Left hindlimb (tissue), 1 donor: ENCODE measurements at places on chromosomes 7 and 10.

DNA sequence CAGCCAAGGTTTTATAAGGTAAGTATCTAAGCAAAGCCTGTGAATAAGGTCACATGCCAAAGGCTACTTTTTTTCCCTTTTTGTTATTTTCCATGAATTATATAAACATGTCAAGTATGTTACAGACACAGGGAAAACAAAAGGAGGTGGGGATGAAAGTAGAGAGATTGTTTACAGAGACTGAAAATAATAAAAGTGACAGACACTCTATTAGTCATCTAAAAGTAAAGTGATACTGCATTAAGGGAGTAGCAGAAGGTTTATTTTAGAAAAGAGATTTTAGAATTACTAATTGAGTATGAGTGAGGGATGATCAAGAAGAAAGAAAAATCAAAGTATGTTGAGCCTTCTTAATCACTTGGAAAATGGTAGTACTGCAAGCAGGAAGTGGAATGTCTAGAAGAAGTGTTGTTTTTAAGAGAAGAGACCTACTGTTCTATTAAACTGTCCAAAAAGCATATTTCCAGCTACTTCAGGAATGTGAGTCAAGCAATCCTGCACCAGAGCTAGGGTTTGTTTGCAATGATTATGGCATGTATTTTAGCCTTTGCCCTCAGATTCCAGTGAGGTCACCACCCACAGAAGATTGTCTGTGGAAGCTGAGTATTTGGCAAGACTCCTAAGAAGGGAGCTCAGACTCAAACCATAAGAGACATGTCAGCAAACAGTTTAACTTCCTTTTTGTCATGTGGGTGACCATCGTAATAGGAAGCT is 177.9 kb upstream of the PLXDC2 start:
- peak; percentile 37 for DNase-seq

DNA sequence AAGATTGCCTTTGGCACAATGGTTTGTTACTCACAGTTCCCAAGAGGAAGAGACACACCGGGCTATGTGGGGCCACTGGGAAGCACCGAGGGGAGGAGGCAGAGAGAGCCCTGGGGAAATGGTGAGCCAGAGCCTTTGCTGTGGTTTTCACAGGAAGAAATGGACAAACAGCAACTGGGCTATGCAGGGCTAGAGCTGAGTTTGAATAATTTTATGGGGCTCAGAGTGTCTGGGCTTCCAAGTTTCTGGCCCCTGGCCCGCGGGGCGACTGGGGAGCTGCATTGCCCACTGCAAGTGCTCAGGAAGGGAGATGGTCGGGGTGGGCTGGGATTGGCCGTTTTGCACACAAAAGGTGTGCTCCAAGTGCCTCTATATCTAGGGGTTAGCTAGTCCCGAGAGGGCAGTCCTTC is 92.6 kb downstream of the CHST15 start:
- DNase-seq: peak; percentile 29

DNA sequence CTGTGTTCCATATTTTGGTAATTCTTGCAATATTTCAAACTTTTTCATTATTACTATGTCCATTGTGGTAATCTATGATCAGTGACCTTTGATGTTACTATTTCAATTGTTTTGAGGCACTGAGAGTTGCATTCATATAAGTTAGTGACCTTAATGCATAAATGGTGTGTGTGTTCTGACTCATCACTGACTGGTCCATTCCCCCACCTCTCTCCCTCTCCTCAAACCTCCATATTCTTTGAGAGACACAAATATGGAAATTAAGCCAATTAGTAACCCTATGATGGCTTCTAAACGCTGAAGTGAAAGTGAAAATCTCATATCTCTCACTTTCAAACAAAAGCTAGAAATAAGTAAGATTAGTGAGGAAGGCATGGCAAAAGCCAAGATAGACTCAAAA is 739.6 kb downstream of the CCSER2 start:
- DNase-seq: no peak

GRCh38 chr10:79180414-79181221 is 111.9 kb downstream of the ZMIZ1 start:
- DNase-seq: peak; percentile 26

DNA sequence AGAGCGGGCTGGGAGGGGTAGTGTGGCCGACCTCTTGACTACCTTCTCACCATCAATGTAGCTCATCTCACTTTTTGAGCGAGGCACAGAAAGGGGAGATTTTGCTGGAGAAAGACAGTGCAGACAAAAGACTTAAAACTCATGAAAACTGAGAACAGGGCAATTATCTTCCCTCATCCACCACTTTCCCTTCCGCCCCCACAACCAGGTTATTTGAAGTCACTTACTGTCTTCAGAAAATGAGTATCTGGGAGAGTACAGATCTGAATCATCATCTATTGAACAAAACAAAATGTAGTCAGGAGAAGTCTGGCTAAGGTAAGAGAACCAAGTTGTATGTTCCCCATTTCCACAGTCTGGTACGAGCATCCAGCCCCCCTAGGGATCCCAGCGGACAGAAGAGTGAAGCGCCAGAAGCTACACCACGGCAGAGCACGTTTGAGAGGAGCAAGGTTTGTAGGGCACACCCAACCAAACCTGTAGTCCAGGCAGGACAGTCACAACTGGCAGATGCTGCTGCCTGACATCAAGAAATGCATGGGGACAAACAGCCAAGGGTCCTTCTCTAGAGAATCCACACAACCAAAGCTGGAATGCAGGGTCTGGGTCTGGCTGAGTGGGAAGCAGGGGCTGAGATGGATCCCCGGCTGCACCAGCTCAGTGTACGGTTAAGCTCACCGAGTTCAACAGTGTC is 93.4 kb upstream of the PDLIM1 start:
- no peak for DNase-seq

GRCh38 chr7:31192986-31193385 is 140.9 kb downstream of the ADCYAP1R1 start:
- peak; percentile 68 for DNase-seq

DNA sequence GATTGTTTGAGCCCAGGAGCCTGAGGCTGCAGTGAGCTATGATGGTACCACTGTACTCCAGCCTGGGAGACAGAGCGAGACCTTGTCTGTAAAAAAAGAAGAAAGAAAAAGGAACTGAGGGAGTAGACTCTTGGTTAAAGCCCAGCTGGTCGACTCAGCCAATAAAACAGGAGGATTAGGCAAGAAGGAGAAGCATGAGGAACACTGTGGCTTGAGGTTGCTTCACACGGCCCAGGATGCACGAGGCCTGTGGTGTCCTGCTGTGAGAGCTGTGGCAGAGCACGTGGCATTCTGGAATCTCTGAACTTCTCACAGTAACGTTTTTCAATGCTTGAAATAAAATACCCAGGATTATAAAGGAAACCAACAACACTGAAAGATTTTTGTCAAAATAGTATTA is 93.3 kb downstream of the CUL2 start:
- no peak for DNase-seq

DNA sequence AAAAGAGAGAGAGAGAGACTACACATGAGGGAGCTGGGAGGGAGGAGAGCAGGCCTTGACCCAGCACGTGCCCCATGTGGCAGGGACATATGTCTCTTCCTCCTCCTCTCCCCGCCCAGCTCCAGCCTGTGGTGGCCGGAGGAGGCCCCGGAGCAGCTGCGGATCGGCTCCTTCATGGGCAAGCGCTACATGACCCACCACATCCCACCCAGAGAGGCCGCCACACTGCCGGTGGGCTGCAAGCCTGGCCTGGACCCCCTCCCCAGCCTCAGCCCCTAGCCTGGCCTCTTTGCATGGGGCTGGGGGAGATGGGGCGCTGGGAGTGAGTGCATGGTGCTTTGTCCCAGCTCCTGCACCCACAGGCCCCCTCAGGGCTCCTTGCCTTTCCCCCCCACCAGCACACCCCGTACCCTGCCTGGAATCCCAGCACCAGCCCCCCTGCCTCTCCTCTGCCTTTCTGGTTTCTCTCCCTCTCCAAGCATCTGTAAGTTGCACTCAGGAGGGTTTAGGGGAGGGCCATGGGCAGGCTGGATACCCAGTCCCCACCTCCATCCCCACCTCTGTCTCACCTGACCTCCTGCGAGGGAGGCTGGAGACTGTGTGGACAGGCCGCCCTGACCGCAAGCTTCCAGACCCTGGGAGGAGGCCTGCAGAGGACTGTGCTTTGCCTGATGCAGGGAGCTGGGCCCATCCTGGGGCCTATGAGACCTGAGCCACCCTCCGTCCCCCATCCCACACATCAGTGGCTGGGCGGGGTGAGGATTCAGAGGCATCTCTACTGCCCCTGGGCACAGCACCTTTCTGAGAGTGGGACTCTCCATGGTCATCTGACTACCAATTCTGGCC is 4.8 kb downstream of the UPK3B start:
- DNase-seq: no peak

DNA sequence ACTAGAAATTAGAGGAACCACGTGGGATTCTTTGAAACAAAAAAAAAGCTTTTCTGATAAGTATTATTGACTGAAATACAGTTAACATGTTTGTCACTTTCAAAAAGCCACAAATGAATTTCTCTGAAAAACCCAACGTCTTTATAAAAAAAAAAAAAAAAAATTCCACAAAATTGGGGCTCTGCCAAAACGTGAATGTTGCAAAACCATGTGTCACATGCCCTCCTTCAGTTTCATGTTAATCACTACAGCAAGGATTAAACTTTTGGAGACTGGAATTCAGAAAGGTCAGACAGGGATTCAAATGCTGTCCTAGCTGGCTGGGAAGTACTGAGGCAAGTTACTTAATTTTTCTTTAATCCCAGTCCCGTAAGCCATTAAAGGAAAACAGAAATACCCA is 278.0 kb upstream of the KLF14 start:
- no peak for DNase-seq

GRCh38 chr10:115963848-115964247 is 309.2 kb downstream of the GFRA1 start:
- DNase-seq: no peak

- no peak for DNase-seq
Observed at GRCh38 chr7:80054356-80054755, 80.3 kb upstream of the GNAI1 start.

DNA sequence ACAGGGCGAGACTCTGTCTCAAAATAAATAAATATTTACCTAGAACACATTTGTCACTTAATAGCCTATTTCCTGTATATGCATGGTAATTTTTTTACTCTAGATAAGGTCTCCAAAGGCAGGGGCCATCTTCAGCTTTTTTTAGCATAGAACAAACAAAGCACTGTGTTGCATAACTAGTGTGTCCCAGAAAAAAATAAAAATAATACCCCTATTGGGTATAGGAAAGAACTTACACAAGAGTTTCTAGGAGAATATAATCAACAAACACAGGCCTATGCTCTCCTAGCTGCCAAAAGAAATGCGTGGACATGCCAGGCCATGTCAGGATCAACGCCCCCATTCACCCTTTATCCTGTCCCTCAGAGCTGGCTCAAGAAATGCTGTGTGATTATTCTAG is 103.6 kb downstream of the PARD3 start:
- no peak for DNase-seq

- no peak for DNase-seq
Observed at GRCh38 chr10:25849988-25850387, 84.0 kb upstream of the MYO3A start.

DNA sequence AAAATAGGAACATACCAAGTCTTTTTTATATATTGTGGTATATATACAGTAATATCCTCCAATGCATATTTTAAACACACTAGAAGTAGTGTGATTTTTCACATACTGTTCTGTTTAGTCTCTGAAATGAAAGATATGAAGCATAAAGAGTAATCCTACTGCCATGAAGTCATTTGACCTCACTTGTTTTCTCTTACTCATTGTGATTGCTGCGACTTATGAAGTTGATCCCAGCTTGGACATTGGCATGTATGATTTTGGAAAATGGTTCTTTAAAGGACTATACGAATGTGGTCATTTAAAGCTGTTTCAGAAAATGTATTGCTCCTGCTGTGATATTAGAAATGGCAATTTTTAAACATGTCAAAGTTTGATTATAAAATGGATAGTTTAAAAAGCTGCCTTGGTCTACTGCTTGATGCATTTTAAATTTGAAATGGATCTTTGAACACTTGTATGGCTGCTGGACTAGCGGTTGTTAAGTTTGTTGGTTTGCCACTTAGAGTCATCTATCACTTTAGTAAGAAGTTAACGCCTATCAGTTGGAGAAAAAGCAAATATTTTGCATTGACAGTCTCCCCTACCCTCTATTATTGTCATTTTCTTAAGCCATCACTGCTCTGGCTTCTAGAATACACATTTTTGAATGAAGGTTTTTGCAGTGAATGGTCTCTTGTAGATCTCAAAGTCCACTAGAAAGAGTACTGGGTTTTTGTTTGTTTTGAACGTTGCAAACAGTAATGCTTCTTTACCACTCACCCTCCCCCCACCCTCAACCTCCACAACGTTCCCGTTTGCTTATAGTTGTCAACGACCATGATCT is 881 bp upstream of the PCGF5 start:
- no peak for DNase-seq

DNA sequence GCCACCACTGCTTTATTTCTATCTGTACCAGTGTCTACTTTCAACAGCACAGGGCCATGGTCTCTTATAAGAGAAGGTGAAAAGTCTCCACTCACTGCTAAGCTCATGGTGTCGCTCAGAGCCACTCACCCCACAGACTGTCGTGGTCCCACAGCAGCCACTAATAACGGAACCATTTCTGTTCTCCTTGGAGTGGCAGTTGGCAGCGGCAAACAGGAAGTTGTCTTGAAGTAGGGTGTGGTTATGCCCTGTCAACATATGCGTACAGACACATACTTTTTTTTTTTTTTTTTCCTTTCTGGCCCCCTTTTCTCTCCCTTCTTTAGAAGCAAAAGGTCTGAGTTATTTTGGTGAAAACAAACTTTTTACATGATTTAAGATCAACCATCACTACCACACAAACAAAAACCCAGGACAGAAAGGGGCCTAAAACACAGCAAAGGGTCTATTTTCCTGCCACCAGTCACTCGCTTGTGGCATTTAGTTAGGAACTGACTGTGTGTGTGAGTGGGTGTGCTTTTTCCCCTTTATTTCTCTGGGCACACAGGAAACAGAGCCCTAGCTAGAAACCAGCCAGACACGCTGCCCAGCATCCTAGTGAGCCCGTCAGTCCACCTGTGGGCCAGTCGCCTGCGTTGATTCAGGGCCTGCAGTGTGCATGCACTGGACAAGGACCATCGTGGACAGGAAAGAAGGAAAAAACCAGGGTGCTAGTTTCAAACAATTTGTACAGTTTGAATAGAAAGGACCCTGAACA is 96.7 kb upstream of the EFCAB10 start:
- no peak for DNase-seq

GRCh38 chr10:119652361-119652730 is 1.2 kb downstream of the BAG3 start:
- DNase-seq: no peak

- DNase-seq: no peak
Observed at GRCh38 chr7:134114992-134115391, 12.1 kb upstream of the LRGUK start.
